Stimulated activated CD4-positive, alpha-beta T cell treated with anti-CD3 and anti-CD28 coated beads, TNF-alpha, amount 100 ng/mL, for 24 hours (primary cell): ENCODE measurements at places on chromosomes 12 and 14.

DNA sequence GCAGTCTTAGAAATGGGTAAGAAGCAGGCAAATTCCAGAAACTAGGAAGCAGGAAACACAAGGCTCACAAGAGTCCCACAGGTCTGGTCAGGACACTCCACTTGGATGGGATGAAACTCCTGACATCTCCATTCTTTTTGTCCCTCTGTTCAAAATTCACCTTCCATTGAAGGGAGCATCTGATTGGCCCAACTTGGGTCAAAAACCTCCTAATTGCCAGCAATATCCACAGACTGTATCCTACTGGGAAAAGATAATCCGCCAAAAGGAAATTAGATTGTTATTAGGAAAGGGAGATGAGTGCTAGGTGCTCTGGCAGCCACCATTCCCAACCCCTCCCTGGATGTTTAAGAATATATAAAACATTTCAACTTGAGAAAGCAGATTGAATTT lies 256.9 kb downstream of the ZFP36L1 start:
- DNase-seq, result no peak

DNA sequence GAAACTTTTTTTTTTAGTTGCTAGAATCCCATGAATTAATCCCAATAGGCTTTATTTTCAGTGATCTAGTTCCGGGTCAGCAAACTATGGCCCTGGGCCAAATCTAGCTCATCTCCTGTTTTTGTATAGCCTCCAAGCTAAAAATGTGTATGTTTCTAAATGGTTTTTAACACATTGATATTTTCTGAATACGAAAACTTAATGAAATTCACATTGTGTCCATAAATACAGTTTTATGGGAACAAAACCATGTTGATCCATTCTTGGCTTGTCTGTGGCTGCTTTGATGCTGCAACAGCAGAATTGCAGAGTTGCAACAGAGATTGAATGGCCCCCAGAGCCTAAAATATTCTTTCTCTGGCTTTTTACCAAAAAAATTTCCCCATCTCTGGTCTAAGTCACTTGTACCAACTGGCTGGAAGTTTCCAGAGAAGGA lies 47.5 kb downstream of the ZNF664 start:
- DNase-seq, result no peak

- no peak for DNase-seq
Observed at GRCh38 chr12:94080341-94081009, 67.9 kb upstream of the PLXNC1 start.

- no peak for DNase-seq
Observed at GRCh38 chr14:59358102-59358501, 107.1 kb downstream of the GPR135 start.

- no peak for DNase-seq
Observed at GRCh38 chr12:124632519-124632984, 65.1 kb upstream of the NCOR2 start.
